Activated naive CD8-positive, alpha-beta T cell treated with anti-CD3 and anti-CD28 coated beads, Interleukin-2, amount 50 U/mL, for 16 hours (primary cell): ENCODE measurements at places on chromosomes 16 and 17.

- DNase-seq: no peak
These were observed 403 bp upstream of the KRTAP3-1 start for GRCh38 chr17:41009301-41009760.

DNA sequence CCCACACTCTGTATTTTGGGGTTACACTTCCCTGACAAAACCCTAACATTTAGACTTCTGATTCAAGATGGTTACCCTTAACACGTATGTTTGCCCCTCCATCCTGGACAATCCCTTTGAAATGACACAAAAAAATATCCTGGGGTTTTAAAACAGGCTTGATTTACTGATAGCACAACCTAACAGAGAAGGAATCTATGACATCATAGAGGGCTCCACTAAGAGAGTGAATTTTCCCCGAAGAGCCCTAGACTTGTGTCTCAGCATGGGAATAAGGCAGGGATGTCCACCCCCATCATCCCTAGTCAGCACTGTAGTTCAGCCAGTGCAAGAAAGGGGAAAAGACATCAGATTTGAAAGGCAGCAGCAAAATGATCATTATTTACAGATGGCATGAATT is 15.8 kb upstream of the SRCIN1 start:
- no peak for DNase-seq

DNA sequence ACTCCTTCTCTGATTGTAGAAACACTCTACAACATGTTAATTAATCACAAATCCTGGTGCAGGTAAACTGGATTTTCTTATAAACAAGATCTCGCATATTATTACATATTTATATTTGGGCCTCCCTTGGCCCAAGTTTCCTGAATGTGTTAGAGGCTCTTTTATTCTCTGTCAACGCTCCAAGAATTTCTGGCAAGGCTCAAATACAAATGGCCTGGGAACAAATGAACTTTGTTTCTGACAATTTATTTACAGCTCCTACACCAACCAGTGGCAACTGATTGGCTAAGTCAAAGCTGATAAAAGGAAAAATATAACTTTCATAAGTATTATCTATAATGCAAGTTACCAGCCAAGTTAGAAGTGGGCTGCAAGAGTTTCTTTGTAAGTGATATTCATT is 64.9 kb upstream of the CORO6 start:
- no peak for DNase-seq

- DNase-seq: no peak
These were observed 11.6 kb upstream of the CES4A start for GRCh38 chr16:66976746-66977145.

GRCh38 chr17:72025113-72025512 is 95.7 kb upstream of the SOX9 start:
- DNase-seq: no peak
